CD4-positive, alpha-beta T cell treated with Interleukin-2 at 100 ng/mL for 4 hours (primary cell): ENCODE measurements at places on chromosomes 3 and 15.

GRCh38 chr3:158728851-158729250 lies 3.4 kb downstream of the RARRES1 start:
- DNase-seq, result no peak

- DNase-seq, result no peak
Measured at GRCh38 chr3:132209855-132210254, 107.4 kb upstream of the ACP3 start.

GRCh38 chr3:94292151-94292550 lies 229.3 kb downstream of the NSUN3 start:
- no peak for DNase-seq

GRCh38 chr15:57306944-57307411 lies 69.3 kb upstream of the CGNL1 start:
- no peak for DNase-seq

GRCh38 chr3:107368654-107369398 lies 8.4 kb upstream of the CCDC54 start:
- DNase-seq, result no peak

- DNase-seq, result no peak
Measured at GRCh38 chr3:113062705-113063104, 71.9 kb downstream of the GTPBP8 start.

DNA sequence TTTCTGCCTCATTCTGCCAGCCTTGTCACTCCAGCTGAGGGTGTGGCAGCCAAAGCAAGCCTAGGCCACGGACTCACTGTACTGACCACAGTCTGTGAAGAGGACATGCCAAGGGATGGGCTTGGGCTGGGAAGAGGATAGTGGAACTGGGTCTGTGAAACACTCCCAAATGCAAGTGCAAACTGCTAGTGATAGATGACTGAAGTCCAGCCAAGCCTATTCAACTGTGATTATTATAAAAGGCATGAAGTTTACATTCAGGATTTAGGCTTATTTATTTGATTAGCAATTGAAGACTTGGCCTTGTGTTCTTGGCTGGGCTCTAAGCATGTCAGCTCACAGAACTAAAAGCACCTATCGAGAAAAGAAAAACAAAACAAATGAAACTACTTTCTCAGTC lies 84.9 kb upstream of the UBE2E1 start:
- no peak for DNase-seq

DNA sequence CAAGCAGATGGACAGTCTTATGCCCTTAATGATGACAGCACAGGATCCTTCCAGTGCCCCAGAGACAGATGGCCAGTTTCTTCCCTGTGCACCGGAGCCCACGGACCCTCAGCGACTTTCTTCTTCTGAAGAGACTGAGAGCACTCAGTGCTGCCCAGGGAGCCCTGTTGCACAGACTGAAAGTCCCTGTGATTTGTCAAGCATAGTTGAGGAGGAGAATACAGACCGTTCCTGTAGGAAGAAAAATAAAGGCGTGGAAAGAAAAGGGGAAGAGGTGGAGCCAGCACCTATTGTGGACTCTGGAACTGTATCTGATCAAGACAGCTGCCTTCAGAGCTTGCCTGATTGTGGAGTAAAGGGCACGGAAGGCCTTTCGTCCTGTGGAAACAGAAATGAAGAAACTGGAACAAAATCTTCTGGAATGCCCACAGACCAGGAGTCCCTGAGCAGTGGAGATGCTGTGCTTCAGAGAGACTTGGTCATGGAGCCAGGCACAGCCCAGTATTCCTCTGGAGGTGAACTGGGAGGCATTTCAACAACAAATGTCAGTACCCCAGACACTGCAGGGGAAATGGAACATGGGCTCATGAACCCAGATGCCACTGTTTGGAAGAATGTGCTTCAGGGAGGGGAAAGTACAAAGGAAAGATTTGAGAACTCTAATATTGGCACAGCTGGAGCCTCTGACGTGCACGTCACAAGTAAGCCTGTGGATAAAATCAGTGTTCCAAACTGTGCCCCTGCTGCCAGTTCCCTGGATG lies 198.7 kb downstream of the AKAP13 start:
- no peak for DNase-seq

DNA sequence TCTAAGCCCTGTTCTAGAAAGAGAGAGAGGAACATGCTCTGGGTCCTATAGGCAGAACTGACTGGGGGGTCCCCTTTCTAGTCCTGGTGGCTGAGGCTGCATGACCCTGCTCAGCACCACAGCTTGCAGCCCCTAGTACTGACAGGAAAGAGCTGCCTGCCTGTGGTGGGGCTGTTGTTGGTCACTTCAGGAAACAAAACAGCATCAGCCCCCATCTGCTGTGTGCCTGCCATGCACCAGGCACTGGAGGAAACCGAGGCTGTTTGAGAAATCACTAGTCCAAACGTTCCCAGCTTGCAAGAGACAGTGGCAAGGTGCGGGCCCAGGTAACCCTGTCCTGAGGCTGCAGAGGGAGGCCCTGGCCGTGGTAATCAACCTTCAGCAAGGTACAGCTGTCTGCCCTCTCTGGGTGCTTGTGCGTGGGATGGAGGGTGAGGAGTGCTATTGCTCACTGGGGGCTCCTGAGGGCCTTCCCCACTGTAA lies 90.6 kb downstream of the IQSEC1 start:
- DNase-seq, result no peak

- DNase-seq, result no peak
Measured at GRCh38 chr3:52200981-52201679, 3.2 kb downstream of the ALAS1 start.

DNA sequence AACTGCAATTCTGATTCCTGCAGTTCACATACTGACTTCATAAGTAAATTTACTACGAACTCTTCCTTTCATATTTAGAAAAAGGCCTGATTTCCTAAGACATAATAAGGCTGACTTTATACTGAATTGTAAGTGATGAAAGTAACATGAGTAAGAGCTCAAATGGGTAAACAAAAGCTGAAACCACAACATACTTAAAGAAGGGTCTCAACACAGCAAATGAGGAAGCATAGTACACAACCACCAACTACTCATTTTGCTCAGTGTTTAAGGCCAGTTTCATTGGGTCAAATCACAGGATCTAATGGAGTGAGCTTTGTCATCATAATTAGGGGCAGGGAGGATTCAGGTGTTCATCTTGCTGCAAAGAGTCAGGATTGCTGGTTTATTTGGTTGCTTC lies 81.4 kb downstream of the SETD2 start:
- no peak for DNase-seq

- DNase-seq, result no peak
Measured at GRCh38 chr3:58629629-58630028, 36.9 kb downstream of the FAM3D start.

DNA sequence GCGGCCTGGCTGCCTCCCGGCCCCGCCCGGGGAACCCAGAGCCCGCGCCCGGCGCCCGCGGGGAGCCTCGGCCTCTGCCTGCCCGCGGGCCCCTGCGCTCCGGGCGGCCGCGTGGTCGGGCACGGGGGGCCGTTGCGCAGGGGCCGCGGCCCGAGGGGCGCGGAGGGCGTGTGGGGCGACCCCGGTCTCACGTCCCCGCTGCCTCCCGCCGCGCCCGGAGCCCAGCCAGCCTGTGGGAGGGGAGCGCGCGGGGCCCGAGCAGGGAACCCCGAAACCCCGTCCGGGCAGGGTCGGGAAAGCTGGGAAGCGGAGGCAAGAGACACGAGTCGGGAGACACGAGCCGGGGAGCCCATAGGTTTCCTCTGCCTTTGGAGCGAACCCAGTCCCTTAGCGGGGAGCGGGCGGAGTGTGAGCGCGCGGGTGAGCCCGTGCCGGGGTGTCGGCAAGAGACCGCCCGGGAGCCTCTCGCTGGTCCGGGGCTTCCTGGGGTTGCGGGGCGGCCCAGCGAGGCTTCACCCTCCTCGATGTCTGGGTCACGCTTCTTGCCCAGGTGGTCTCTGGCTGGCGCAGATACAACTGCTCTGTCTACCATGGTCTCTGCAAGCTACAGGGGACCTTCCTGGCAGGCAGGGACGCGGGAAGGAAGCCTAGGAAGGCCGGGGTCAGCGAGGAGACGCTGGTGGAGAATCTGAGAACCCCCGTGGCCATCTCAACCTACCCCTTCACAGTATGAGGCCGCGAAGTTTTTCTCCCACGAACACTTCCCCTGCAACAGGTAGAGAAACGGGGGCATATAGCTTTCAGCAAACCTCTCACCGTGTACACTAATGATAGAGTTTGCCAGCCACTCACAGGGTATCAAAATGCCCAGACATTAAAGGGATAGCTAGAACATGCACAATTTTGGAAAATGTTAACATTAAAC lies 586 bp downstream of the LRRK1 start:
- no peak for DNase-seq

- no peak for DNase-seq
Measured at GRCh38 chr3:10655105-10655504, 149.7 kb upstream of the ATP2B2 start.

DNA sequence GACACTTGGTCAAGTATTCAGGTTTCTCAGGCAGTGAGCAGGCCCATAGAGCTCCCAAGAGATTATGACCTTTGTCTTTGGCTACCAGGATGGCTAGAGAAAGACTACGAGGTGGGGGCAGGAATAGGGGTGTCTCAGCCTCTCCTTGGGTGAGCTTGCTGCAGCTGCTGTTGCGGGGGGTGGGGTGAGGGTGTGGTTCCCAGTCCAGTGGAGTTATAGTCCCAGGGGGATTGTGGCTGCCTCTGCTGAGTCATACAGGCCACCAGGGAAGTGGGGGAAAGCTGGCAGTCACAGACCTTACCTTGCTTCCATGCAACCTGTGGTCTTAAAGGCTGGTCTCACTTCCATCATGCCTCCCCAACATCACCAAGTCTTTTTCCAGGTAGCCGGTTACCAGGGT lies 31.7 kb downstream of the ATP2C1 start:
- DNase-seq, result no peak

DNA sequence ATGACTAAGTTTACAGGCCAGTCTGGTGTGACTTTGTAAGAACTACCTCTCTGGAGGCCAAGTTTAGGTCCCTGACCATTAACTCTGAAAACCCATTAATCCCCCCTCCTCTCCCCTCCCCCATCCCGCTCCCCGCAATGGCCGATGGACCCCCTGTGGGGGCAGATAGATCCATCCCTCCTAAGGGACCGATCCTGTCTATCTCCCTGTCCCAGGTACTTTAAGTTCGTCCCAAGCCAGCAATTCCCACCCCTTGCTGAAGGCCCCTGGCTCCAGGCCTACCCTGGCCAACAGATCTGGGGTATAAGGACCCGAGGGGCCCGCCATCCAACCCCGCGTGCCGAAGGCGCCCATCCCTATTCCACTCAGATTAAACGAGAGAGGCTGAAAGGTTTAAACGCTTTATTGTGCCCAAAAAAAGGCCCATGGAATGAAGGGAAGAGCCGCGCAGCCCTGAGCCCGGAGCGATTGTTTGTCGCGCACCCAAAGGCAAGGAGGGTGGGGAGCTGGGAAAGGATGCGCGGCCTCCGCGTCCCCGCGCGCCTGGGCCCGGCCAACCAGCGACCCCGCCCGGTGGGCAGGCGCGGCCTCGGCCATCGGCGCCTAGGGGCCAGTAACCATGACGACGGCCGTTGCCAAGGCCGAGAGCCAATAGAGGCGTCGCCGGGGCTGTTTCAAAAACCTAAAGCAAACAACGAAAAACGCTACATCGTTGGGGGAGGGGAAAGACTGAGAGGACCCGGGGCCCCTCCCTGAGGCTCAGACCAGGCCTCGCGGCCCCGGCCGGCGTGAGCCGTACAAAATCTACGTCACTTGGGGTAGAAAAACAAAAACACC lies 35.9 kb downstream of the HMCES start:
- DNase-seq, result peak; percentile 67

- no peak for DNase-seq
Measured at GRCh38 chr3:188230962-188231361, 77.0 kb downstream of the LPP start.

GRCh38 chr3:46162975-46163555 lies 45.0 kb downstream of the CCR1 start:
- no peak for DNase-seq

GRCh38 chr15:41006479-41006878 lies 53.2 kb downstream of the CHAC1 start:
- no peak for DNase-seq

- no peak for DNase-seq
Measured at GRCh38 chr15:22956978-22957260, 23.2 kb downstream of the CYFIP1 start.

DNA sequence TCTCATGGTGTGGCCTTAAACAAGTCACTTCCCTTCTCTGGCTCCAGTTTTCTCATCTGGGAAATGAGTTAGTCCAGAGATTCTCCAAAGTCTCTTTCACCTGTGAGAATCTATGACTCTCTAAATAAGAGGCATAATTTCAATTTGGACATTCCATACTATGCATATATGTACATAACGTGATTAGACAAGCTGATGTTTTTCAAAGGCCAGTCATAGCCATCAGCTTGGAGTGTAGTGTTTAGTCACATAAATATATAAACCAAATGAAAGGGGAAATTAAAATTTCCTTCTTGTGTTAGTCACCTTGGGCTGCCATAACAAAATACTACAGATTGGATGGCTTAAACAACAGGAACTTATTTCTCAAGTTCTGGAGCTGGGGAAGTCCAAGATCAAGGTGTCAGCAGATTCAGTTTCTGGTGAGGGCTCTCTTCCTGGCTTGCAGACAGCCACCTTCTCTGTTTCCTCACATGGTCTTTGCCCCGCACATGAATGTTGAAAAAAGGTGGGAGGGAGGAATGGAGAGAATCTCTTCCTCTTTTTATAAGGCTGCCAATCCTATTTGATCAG lies 19.4 kb downstream of the TMEM41A start:
- no peak for DNase-seq

- DNase-seq, result no peak
Measured at GRCh38 chr3:177705976-177706823, 508.9 kb upstream of the TBL1XR1 start.

DNA sequence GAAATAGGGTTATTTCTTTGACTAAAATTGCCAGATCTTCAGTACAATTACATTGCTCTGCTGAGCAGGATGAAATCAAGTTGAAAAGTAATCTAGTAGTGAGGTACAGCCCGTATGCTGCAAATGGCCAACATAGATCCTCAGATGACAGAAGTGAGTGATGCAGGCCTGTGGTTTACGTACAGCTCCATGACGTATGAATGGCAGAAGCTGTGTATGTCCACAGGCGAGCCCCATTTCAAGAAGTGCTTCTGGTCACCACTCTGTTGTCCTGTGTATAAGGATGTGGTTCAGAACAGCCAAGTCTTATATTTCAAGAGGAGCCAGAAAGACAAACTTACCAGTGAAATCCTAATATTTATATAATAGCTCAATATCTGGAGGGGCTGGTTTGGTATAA lies 9.2 kb downstream of the CD86 start:
- DNase-seq, result no peak

DNA sequence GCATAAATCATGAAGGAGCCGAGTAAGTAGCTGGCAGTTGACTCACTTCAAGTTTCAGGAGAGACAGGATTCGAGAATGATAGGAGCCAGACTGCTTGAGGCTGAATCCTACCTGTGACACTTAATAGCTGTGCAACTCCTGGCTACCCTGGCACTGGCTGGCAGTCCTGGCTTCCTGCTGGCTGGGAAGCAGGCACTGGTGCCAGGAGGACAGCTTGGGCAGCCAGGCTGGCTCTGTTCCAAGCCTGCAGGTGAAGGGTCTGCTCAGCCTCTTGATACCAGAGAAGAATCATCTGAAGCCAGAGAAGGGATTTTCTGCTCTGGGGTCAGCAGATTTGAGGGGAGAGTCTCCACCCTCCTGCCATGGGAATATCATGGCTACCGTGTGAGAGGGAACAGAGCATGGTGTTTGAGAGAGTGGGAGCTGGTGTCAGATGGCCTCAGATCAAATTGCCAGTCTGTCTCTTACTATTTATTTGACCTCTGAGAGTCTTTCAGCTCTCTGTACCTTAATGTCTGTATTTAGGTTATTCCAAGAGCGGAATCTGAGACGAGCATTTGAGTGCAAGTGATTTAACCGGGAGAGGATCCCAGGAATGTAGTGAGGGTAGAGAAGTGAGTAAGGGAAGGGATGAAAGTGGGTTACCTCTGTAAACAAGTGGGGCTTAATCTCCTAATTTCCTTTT lies 4.4 kb upstream of the XIRP1 start:
- DNase-seq, result no peak
